Activated CD4-positive, CD25-positive, alpha-beta regulatory T cell treated with anti-CD3 and anti-CD28 coated beads, Interleukin-2, amount 50 U/mL, for 16 hours (primary cell): ENCODE measurements at places on chromosomes 3 and 15.

- DNase-seq, result no peak
Observed at GRCh38 chr3:116034794-116035193, 410.5 kb downstream of the LSAMP start.

- no peak for DNase-seq
Observed at GRCh38 chr3:153595186-153595815, 433.3 kb downstream of the RAP2B start.

GRCh38 chr15:90459368-90459767 lies 70.4 kb upstream of the CRTC3 start:
- no peak for DNase-seq

DNA sequence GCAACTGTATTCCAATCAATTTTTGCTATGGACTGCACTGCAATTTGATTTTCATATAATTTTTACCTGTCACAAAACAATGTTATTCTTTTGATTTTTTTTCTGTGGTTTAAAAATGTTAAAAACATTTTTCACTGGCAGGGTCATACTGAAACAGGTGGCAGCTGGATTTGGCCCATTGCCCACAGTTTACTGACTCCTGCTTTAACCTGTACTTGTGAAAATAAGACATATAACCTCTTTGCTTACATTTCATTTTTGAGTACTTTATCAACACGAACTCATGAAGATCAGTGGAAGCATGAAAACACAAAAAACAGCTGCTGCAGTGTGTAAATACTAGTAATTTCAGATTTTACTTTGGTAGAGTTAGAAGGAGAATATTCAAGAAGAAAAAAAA lies 313.1 kb downstream of the WDR72 start:
- no peak for DNase-seq

DNA sequence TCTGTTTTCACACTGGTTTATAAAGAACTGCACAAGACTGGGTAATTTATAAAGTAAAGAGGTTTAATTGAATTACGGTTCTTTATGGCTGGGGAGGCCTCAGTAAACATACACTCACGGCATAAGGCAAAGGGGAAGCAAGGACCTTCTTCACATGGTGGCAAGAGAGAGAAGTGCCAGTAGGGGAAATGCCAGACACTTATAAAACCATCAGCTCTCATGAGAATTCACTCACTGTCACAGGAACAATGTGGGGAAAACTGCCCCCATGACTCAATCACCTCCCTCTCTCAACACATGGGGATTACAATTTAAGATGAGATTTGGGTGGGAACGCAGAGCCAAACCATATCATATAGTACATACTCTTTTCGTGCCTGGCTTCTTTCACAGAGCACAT lies 42.4 kb downstream of the MAP2K1 start:
- DNase-seq, result no peak

DNA sequence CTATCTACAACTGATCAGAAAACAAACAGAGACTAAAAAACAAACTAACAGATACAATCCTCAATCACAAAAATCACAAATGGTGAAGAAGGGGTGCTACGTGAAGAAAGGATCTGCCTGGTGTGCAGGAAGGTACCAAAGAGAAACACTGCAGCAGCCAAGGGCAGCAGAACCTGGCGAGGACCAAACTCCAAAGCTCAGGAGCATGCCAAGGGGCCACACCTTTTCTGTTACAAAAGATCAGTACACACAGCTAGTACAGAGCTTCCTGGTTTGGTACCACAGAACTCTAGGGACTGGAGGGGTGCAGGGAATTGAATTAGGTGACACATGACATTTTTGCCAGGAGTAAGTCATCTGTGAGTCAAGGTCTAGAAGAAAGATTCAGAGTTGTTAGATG lies 107.4 kb upstream of the GRM7 start:
- no peak for DNase-seq

GRCh38 chr15:99717161-99718009 lies 15.9 kb downstream of the LYSMD4 start:
- no peak for DNase-seq
